ENCODE measurements at places on chromosomes 3 and 15.

DNA sequence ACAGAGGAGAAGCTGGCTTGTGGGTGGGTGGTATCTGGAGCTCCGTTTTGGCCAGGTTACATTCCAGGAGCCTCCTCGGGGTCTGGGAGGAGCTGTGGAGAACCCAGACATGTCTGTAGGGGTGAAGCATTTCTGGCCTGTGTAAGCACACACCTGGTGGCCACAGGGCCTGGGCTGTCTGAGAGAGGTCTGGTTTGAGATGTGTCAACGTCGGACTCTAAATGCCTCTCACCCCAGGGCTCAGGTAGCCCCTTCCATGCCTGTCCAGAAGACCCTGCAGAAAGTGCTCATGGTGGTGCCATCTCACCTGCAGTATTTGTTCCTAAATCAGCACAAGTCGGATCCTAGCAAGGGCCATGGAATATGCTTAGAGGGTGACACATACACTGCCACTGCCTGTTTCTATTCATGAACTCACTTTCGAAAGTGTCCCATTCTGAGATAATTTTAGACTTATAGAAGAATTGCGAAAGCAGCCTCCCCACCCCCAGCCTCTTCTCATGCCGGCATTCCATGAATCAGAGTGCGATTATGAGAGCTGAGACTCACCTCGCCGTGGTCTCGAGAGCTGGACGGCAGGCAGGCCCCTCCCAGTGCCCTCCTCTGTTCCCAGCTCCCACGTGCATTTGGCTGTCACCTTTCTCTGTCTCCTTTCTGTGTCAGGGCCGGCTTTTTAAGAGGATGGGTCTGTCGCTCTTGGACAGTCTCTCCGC, 63.7 kb downstream of the KLF15 start:
- no peak for DNase-seq

GRCh38 chr15:63043335-63044076, 959 bp downstream of the TPM1 start:
- no peak for DNase-seq

DNA sequence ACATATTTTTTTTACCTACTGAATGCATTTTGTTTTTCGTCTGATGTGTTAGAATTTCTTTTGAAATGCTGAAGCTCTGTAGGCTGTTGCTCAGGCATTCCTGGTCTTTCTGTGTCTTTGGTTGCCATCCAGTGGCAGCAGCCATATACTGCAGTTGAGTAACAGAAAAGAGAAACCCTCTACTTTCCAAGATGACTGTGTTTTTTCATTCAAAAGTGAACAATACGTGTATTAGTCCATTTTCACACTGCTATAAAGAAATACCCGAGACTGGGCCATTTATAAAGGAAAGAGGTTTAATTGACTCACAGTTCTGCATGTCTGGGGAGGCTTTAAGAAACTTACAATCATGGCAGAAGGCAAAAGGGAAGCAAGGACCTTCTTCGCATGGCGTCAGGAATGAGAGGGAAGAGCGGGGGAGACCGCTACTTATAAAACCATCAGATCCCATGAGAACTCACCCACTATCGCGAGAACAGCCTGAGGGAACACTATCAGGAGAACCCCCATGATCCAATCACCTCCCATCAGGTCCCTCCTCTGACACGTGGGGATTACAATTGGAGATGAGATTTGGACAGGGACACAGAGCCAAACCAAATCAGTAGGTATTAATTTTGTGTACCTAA, 4.7 kb upstream of the GOLGA8B start:
- peak; percentile 80 for DNase-seq

DNA sequence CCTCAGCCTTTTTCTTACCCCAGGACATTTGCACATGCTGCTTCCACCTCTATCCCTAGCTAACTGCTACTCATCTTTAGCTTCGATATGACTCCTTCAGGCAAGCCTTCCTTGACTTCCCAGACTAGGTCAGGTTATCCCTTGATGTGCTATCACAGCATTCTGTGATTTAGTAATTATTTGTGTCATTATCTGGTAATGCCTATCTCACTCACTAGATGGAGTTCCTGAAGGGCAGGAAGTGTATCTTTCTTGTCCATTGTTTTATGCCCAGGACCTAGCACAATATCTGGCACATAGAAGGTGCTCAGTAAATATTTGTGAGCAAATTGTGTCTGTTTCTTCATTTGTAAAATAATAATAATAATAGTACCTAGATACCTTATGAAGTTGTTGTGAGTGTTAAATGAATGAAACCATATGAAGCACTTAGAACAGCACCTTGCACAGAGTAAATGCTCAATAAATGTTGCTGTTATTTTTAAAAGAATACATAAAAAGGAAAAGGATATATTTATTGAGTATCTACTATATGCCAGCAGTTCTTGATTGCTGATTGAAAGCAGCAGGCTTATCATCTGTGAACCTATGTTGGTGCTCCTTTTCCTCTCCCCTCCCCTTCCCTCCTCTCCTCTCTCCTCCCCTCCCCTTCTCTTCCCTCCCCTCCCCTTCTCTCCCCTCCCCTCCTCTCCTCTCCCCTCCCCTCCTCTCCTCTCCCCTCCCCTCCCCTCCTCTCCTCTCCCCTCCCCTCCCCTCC, 31.5 kb downstream of the SQOR start:
- no peak for DNase-seq

DNA sequence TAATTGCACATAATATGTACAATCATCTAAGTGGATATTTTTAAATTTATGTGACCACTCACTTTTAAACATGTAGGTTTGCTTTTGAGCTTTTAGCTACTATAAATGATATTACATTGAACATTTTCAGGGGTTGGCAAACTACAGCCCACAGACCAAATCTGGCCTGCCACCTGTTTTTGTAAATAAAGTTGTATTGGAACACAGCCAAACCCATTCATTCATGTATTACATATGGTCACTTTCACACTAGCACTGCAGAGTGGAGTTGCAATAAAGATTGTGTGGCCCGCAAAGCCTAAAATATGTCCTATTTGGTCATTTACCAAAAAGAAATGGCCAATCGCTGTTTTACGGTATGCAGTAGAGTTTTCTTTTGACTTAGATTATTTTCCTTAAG, 21.2 kb downstream of the CMTM7 start:
- no peak for DNase-seq

All from SHP77 (cell line).